NCI-H1092 (cell line): ENCODE measurements at places on chromosomes 2 and 18.

GRCh38 chr2:23506531-23507266 lies 121.7 kb downstream of the KLHL29 start:
- DNase-seq = no peak

- DNase-seq = no peak
These were observed 75.2 kb upstream of the SMAD7 start for GRCh38 chr18:49025767-49026500.

DNA sequence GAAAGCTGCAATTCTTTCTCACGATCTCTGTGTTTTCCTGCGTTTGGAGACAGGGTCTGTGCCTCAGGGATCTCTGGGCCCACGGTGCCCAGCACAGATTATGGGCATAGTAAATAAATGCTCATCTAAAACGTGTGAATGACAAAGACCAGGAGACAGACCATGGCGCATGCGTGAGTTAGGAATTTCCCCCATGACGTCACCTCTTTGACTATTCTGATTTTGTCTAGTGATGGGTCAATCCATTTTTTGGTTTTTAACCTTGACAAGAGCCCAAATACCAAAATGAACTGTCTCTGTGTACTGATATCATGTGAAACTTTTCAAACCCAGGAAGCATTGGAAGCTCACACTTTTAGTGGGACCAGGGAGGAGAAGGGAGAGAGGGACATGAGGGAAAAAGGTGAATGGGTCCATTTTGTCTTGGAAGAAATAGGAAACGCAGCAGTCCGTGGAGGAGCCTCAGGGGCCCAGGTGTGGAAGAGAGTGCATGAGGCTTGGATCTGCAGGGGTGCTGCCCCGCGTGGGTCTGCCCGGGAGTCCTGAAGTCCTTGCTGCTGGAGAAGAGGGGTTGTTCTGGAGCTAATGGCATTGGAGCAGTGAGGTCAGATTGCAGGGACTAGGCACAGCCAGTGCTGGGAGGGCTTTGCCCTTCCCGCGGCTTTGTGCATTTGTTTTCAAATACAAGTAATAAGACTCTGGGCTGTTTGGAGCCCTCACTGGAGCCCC lies 172.2 kb downstream of the ASB1 start:
- no peak for DNase-seq

GRCh38 chr2:209005371-209005770 lies 418.5 kb upstream of the MAP2 start:
- no peak for DNase-seq

DNA sequence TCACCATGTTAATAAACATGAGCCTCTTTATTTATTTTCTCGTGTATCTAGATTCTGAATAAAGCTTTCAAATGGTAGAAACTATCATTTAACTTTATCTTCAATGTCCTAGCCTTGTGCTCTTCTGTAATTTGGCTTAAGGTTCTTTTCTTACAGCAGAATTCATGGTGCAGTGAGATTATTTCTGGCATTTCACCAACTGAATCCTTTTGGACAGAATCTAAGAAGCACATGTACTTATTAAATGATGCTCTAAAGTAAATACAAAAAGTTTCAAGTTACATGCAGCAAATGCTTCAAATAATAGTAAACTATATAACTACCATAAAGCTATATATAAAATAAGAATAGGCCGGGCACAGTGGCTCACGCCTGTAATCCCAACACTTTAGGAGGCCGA lies 65.9 kb downstream of the AP1S3 start:
- DNase-seq = no peak
